ENCODE measurements at places on chromosomes 16 and 17. TPM values are rescaled to one million over a fixed set of nuclear protein-coding genes. Genes with fewer than 3 reads are reported as not detected.

DNA sequence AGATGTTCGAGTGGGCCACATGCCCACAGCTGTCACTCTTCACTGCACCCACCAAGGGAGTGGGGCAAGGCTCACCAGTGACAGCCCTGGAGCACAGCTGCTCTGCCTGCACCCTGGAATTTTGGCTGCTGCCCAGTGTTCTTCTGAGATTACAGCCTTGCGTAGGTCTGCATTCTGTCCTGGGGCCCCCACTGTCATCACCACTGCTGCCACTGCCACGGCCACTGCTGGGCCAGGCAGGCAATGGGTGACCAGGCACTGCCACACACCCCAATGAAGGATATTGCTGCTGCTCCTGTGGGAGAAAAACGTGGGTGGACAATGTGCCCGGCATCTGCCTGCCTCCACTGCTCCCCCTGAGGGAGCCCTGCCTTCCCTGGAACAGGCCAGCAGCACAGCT is 1717.0 kb downstream of the TP53TG3F start:
- DNase-seq, result peak; percentile 59

DNA sequence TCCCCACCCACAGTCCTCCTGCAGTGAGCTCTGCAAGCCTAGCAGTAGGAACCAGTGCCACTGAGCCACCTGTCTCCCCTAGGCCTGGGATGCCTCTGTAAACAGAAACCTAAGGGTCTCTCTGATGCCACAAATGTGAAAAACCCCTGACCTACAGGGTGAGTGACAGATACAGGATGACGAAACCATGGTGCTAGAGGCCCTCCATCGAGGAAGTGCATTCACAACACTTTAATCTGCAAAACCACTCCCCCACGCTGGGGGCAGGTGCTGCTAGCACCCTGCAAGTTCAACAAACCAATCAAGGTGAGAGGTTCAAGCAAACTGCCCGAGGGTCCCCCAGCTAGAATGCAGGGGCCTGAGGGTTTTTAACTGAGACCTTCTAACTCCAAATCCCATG is 59.5 kb downstream of the CDYL2 start:
- no peak for DNase-seq

GRCh38 chr17:43756201-43756600 is 2.4 kb downstream of the SOST start:
- no peak for DNase-seq

DNA sequence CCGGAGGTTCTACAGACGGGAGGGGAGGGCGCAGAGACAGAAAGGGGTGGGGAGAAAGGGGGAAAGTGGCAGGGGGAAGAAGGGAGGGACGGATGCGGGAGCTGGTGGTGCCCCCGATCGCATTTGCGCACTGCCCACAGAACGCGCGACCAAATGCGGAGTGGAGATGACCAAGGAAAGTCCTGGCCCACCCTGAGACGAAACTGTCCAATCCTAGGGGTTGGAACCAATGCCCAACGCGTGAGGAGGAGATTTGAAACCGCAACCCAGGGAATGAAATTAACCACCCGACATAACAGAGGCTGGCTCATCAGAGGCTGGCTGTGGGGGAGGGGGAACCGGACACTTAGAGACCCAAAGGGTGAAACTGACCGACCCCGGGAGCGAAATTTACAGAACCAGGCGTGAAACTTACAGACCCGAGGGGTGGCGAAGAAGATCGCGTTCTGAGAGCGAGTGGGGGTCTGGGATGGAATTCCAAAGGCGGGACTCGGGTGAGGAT is 1.4 kb downstream of the HES7 start:
- no peak for DNase-seq

DNA sequence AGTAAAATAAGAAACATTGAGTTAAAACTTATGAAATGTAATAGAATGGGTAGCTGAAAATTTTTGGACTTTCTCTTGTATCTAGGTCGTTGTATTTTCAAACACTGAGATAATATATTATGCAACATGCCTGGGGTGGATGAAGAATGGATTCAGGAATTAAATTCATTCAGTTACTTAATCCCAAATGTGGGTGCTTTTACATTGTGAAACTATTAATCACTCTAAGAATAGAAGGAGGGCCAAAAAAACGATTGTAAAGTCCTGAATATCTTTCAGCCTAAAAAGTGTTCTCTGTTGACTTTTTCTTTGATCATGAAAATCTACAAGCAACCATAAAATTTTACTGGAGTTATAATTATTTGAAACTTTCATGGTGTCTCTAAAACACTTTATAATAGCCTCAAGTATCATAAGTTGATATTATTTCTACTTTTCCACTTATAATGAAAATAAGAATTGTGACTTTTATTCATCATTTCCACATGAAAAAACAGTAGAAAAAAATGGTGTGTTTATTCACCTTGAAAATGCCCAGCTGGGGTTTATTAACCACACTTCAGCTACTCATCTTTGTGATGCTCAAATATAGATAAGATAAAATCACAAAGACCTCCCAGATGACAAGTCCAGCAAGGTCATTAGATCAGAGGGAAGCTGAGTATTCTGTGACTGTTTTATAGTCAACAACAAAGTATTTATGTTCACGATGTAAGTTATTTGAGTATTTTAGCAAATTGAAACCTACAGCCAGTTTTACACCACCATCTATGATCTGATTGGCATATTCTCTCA is 619.9 kb upstream of the SOX9 start:
- DNase-seq, result no peak

GRCh38 chr17:38798614-38799500 is 499 bp downstream of the PIP4K2B start:
- DNase-seq, result peak; percentile 58

DNA sequence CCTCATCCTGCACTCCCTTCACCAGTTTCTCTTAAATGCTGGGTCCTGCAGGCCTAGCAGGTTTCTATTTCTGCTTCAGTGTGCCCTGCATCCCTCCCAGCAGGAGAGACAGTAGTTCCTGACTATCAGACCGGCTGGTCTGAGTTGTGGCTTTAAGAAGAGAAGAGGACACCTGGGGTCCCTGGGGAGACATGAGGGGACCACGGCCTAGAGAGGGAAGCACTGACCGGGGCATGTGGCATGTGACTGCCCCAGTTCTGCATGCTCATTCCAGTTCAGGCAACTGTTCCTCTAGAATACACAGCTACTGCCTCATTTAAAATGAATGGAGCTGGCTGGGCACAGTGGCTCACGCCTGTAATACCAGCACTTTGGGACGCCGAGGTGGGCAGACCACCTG is 61.3 kb downstream of the GPRC5B start:
- DNase-seq, result no peak

DNA sequence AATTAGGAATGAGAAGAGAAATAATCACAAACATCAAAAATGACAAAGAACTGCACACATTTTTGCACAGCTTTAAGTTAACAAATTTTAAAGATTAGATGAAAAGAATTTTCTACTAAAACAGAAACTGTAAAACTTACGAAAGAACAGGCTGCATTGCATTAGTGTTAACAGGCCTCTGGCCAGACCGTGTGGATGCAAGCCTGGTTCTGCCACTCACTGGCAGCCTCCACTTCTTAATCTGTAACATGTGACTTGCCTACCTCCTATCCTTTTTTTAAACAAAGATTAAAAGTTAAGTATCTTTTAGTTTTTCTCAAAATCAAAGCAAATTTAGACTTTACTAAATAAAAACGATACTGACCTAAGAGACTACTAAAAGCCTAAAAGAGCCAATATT is 37.5 kb downstream of the CREBBP start:
- no peak for DNase-seq

GRCh38 chr17:30449480-30449879 is 27.7 kb upstream of the GOSR1 start:
- DNase-seq, result peak; percentile 63

DNA sequence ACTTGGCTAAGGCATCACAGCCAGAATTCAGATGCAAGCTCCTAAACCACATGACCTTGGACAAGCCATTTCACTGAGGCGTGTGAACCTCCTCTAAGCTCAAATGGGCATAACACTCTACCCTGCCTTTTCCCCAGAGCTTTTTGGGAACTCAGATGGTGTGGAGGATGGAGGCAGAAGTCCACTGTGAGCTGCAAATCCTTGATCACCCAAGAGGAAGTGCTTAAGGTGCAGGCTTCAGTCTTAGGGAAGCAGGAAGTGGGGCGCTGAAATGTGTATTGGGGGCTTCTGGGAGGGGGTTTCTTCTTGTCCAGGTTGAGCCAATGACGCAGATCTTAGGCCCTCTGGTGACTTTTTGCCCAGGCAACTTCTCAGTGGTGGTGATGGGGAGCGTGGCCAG is 12.9 kb downstream of the CIITA start:
- DNase-seq, result no peak

- DNase-seq, result no peak
Measured at GRCh38 chr17:77754956-77755355, 203.5 kb upstream of the TNRC6C start.

- DNase-seq, result no peak
Measured at GRCh38 chr16:54128629-54129234, 157.9 kb downstream of the IRX3 start.

DNA sequence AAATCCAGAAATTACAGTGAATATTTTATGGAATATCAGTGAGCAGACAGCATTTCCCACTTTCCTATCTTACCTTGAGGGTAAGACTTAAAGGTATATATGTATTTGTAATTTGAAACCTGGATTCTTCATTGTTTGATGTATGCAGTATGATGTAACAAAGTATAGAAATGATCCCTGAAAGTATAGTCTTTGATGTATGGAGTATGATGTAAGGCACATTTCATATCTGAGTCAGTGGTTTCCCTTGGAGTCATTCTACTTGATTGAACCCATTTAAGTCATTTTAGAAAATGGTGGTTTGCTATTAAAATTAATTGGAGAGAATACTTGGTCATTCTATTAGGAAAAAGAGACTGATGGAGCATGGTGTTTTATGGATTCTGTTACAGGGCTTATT is 10.1 kb downstream of the AMZ2 start:
- DNase-seq, result no peak

GRCh38 chr16:19182481-19182880 is 14.4 kb downstream of the SYT17 start:
- no peak for DNase-seq

- DNase-seq, result no peak
Measured at GRCh38 chr16:23132775-23133463, 16.3 kb downstream of the USP31 start.

GRCh38 chr17:15278380-15278779 is 13.3 kb upstream of the PMP22 start:
- DNase-seq, result no peak

DNA sequence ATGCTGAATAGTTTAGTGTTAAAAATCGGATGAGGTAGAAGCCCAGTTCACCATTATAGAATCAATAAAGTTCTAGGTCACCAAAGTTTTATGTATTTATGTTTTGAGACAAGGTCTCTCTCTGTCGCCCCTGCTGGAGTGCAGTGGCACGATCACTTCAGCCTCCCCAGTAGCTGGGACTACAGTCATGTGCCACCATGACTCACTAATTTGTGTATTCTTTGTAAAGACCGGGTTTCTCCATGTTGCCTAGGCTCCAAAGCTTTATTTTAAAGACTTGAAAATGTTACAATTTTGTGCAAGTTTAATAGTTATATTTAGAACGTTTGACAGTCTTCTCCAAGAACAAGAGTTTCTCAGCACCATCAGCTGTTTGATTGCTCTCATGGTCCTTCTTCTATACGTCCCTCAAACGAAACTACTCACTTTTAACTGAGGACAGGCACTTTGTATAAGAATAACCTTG is 32.1 kb downstream of the NDE1 start:
- DNase-seq, result peak; percentile 66

DNA sequence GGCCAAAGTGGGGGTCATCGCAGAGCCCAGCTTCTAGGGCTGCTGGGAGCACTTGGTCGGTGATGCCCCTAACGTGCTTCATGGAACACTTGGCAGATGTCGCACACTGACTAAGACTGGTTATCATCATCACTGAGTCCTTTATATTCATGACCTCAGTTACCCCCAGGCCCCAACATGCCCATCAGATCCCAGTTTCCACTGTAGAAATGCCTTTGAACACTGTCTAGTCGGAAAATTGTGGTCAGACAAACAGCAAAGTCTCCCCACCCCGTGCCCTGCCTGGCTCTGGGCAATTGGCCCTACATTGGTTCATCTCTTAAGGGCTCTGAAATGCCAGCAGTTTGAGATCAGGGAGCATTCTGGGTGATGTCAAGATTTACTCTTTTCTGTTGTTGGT is 51.3 kb downstream of the NKD1 start:
- no peak for DNase-seq

DNA sequence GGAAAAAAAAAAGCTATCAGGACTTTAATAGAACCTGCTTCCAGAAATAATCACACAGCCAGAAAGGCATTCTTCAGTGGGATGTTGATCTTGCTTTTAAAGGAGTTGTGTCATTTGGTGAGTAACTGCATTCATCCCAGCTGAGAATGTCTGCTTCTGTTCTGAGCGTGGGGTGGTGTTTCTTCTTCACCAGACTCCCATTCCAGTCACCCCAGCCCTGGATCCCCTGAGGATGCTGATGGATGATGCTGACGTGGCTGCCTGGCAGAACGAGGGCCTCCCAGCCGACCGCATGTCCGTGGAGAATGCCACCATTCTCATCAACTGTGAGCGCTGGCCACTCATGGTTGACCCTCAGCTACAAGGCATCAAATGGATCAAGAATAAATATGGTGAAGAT is 122.5 kb downstream of the ZNF18 start:
- DNase-seq, result no peak

DNA sequence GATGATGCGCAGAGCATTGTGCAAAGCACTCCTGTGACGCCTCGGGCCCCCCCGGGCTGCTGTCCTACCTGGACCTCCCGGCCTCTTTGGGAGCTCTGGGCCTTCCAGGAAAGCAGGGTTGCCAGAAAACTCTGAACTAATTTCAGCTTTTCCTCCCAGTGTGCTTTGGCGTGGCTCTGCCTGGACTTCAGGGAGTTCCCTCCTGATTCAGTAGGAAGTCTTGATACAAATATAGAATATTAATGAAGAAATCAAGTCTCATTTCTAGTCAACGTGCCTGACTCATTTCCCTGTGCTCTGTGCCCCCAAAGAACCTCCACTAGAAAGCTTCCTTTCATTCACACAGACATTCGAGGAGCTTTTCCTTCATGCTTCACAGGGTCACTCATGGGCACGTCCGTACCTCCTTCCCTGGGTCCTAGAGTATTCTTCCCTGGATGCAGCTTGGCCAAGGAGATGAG is 84.0 kb upstream of the NOL11 start:
- DNase-seq, result no peak

DNA sequence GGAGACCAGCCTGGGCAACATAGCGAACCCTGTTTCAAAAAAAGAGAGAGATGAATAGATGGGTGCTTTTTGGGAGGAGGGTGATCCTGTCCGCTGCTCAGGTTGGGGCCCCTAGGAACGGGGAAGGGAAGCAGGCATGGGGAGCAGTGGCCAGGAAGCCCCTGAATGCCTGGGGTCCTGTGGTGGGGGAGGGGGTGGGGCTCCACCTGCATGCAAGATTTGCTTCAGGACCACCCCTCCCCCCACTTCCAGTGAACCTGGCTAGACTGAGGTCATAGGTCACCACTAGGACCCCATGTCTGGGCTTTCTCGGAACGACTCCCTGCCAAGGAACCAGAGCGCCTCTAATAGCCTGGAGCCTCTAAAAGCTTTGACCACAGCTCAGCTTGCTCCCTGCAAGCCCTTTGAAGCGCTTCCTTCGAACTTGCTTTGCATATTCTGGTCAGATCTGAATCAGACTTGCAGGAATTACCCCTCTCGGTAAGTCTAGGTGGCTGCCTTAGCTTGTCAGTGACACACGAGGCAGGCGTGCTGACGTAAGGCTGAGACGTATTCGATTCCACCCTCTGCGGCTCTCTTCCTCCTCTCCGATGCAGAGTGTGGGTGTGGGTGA is 3.7 kb downstream of the SOCS3 start:
- DNase-seq, result no peak

Gene UTS2R
- total RNA-seq, result 16.9 TPM

Gene SSTR5
- total RNA-seq, result 14.1 TPM

Gene AIPL1
- total RNA-seq, result not detected

Gene CLEC3A
- total RNA-seq, result not detected

Gene SGCA
- 207 TPM for total RNA-seq

Gene WNT3
- 1.2 TPM for total RNA-seq
